ENCODE measurements at places on chromosomes 1 and 21. TPM values are rescaled to one million over a fixed set of nuclear protein-coding genes. Genes with fewer than 3 reads are reported as not detected.

ATF6 gene
- 31.3 TPM for total RNA-seq

PTPRF gene
- total RNA-seq: 245 TPM

LCE1C gene
- total RNA-seq: 0.24 TPM

KRTAP25-1 gene
- not detected for total RNA-seq

TEDDM1 gene
- total RNA-seq: not detected

RNU1-3 gene
- total RNA-seq: under 0.01 TPM

NES gene
- not detected for total RNA-seq

PLEKHN1 gene
- total RNA-seq: 3.6 TPM

SPATC1L gene
- 2.4 TPM for total RNA-seq

CHAF1B gene
- total RNA-seq: 2.1 TPM

LENEP gene
- not detected for total RNA-seq

HNRNPR gene
- 58.6 TPM for total RNA-seq

NMNAT2 gene
- under 0.01 TPM for total RNA-seq

LMX1A gene
- not detected for total RNA-seq

RC3H1 gene
- total RNA-seq: 13.3 TPM

CFHR3 gene
- total RNA-seq: not detected

DDR2 gene
- 1.7 TPM for total RNA-seq

TRABD2B gene
- 0.72 TPM for total RNA-seq

C1orf74 gene
- total RNA-seq: 8.1 TPM

TSPAN2 gene
- 3.4 TPM for total RNA-seq

OLIG2 gene
- total RNA-seq: not detected

Measured in tracheal epithelial cell (primary cell).